ENCODE measurements at places on chromosomes 5 and 9.

DNA sequence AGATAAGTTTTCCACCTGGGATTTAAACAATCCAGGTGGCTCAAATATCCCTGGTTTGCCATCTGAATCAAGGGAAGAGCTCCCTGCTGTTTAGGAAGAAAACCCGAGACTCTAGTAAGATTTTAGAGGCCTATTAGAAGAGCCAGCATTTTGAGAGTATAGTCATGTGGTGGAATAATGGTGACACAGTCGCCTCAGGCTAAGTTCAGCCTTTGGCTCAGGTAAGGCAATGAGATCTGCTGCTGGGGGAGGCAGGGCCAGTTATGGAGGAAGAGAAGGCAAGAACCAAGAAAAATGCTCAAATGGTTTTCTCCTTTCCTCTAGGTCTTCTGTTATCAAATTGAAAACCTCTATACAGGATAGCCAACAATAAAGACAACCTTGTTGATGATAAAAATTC is 16.2 kb downstream of the RAD1 start:
- DNase-seq: no peak

GRCh38 chr9:125479846-125480615 is 218.4 kb downstream of the GAPVD1 start:
- no peak for DNase-seq

- no peak for DNase-seq
Observed at GRCh38 chr9:107214381-107214780, 68.7 kb upstream of the RAD23B start.

GRCh38 chr9:135617538-135617900 is 21.8 kb downstream of the GLT6D1 start:
- no peak for DNase-seq

- DNase-seq: no peak
Observed at GRCh38 chr5:134215757-134216156, 10.1 kb downstream of the PPP2CA start.

GRCh38 chr9:28272127-28272526 is 698.8 kb upstream of the C9orf72 start:
- DNase-seq: no peak

DNA sequence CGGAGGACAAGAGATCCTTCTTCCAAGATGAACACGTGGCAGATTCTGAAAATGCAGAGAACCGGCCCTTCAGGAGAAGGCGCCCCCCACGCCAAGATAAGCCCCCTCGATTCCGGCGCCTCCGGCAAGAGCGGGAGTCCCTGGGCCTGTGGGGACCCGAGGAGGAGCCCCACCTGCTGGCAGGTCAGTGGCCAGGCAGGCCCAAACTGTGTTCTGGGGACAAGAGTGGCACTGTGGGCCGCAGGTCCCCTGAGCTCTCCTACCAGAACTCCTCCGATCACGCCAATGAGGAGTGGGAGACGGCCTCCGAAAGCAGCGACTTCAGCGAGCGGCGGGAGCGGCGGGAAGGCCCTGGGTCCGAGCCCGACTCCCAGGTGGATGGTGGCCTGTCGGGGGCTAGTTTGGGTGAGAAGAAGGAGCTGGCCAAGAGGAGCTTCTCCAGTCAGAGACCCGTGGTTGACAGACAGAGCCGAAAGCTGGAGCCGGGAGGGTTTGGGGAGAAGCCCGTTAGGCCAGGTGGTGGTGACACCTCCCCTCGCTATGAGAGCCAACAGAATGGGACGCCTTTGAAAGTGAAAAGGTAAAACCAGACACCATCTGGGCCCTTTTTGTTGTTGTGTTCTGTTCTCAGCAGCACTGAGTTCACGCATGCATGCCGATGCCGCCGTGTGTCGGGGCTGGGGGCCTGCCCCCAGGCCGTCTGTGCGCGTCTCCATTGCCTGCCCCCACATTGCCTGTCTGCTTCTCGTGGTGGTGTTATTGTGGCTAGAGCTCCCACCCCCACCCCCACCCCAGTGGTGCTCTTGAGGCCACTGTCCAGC is 26.6 kb upstream of the POMT1 start:
- no peak for DNase-seq

DNA sequence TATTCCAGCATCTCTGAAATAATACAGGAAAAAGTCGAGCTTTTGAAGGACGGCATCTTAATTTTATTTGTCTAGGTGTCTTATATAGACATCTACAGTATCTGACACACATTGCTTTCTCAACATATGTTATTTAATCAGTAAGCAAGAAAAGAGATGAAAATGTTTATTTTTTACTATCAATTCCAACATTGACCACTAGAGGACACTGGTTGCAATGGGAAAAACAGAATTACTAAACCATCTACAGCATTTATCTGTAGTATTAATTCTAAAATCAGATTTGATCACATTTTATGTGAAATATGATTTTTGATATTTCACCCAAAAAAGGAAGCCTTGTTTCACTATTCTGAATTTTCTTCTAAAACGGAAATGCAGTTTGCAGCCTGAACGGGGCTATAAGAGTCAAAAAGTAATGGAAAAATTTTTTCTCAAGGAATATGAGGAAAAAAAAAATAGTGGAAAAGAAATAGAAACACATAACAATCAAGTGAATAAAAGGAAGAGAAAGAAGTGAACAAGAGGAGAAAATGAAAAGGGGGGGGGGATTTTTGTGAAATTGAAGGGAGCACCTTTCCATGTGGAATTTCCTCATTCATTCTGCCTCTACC is 98.6 kb downstream of the OSTF1 start:
- no peak for DNase-seq

Measured in foreskin fibroblast (primary cell).